ENCODE measurements at places on chromosomes 3 and 15.

DNA sequence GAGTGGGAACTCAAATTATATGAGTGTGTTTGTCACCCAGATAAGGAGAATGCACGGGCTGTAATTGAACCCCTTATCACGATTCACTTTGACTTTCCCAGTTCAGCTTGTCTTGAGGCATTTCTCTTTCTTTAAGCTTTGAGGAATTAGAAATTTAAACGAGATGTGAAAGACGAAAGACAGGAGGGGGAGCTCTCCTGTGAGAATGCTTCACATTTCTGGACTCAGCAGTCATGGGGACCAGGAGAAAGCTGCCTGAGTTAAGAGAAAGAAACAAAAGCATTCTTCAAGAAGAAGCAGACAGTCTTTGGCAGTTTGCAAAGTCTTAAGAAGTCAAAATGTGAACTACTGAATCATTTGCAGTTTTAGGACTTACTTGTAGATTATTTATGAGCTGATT is 205.6 kb downstream of the NECTIN3 start:
- peak; percentile 50 for DNase-seq

DNA sequence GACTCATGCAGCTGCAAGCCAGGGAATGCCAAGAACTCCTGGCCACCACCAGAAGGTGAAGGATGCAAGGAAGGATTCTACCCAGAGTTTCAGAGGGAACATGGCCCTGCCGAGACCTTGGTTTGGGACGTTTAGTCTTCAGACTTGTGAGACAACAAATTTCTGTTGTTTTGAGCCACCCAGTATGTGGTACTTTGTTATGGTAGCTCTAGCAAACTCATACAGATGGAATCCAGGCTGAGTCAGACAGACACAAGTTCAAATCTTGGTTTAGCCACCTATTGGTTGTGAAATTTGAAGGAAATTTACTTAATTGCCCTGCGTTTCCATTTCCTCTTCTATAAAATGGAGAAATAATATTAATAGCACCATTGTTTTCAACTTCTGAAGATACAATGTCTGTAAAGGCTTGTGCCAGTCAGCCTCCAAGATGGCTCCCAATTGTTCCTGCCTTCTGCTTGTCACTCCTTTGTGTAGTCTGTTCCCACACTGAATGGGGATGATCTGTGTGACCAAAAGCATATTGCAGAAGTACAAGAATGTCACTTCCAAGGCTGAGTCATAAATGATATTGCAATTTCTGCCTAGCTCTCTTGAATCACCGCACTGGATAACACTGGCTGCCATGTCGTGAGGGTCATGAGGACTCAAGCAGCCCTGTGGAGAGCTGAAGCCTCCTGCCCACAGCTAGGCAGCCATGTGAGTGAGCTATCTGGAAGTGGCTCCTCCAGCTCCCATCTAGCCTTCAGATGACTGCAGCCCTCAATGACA is 223.5 kb upstream of the PROK2 start:
- peak; percentile 48 for DNase-seq

- no peak for DNase-seq
Observed at GRCh38 chr3:105829229-105829628, 39.6 kb downstream of the CBLB start.

DNA sequence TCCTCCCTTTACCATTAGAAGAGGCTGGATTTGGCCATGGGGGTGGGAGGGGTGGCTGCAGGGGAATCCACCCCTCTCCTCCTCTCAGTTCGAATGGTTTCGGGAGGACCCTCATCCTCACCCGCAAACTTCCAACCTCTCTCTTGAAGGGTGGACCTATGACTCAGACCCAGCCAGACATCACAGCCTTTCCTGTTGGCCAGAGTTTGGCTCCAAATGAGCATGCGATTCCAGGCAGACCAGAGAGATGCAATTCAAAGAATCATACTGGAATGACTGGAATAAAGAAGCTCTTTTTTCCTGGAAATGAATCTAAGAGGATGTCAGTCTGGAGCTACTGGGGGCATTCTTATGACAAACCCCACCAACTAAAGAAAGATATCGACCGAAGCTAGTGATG is 516.7 kb upstream of the MDFIC2 start:
- DNase-seq: peak; percentile 89

DNA sequence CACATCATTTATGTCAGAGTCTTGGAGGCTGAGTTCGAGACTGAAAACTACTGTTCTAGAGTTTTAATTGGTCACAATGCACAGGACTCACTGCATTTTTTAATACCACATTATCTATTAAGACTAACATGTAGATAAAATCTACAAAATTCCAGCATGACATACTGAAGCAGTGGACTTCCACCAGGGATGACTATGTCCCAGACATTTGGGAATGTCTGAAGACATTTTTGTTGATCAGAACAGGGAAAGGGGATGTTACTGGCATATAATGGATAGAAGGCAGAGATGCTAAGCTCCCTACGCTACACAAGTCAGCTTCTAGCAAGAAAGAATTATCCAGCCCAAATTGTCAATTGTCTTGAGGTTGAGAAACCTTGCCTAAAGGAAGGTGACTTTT is 419.0 kb upstream of the TGFBR2 start:
- DNase-seq: no peak

DNA sequence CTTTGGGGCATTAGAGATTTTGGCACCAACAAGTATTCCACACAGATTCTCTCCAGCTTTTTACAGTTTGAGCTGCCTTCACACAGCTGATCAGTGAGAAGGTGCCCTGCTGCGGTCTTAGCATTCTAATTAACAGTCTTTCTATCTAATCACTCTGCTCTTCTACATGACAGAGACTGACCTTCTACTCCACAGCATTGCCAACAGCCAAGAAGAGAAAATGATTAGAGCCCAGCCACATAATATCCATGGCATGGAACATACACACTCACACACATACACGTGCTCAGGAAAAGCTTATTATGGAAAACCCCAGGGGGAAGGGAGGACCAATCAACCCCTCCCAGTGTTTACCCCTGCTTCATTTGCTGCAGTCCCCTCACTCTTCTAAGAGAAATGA is 76.1 kb upstream of the PPP2R3A start:
- DNase-seq: no peak

- DNase-seq: peak; percentile 21
Observed at GRCh38 chr3:71989165-71989564, 204.2 kb upstream of the PROK2 start.

- peak; percentile 81 for DNase-seq
Observed at GRCh38 chr15:44804298-44805046, 68.1 kb downstream of the TRIM69 start.

DNA sequence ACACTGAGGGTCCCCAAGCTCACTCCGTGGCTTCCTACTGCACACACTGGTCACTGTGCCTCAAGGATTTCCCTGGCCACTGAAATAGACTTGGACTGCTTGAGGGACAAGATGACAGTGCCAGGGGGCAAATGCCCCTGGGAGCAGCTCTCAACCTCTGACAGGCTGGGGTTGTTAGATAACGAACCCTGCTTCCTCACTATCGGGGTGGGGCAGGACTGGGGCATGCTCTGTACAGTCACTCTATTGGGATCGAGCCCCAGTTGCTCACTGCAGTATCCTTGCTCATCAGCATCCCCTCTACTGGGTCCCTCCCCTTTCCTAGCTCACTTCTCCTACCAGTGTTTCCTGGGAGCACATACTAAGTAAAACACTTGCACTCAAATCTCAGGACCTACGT is 610.8 kb downstream of the NTRK3 start:
- DNase-seq: no peak

DNA sequence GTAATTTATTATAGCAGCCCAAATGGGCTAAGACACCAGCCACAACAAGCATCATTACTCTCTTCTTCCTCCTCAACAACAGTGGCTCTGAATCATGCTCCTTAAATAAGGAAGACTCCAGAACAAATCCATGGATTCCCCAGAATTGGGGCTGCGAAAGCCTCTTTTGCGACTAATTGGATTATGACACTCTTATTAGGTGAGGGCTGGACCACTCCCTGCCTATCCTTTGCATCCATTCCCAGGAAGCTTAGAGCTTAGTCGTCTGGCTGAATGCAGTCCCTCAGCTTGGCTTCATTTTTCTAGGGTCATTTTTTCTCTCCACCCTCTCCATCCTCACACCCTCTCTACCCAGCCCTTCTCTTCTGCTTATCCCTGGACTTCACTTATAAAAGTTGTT is 227.7 kb downstream of the ZNF621 start:
- DNase-seq: no peak

- peak; percentile 19 for DNase-seq
Observed at GRCh38 chr3:45223889-45224727, 2.0 kb downstream of the TMEM158 start.

DNA sequence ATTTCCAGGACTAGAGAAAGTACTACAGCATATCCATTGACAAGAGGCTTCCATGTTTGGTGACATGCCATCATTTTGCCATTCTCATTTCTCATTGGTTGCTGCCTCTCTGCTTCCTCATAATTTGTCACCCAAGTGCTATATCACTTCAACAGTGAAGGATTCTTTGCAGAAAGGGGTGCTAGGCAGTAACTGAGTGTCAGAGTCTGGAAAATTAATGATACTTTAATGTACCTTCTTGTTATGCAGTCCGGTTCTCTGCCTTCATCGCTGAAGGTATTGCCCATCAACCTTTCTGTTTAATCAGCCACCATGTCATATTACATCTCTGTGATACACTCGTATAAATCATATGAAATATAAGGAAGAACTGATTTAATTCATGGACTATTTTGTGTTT is 550.3 kb downstream of the ROBO2 start:
- no peak for DNase-seq

GRCh38 chr3:58560771-58561311 is 16.4 kb downstream of the FAM107A start:
- peak; percentile 95 for DNase-seq

DNA sequence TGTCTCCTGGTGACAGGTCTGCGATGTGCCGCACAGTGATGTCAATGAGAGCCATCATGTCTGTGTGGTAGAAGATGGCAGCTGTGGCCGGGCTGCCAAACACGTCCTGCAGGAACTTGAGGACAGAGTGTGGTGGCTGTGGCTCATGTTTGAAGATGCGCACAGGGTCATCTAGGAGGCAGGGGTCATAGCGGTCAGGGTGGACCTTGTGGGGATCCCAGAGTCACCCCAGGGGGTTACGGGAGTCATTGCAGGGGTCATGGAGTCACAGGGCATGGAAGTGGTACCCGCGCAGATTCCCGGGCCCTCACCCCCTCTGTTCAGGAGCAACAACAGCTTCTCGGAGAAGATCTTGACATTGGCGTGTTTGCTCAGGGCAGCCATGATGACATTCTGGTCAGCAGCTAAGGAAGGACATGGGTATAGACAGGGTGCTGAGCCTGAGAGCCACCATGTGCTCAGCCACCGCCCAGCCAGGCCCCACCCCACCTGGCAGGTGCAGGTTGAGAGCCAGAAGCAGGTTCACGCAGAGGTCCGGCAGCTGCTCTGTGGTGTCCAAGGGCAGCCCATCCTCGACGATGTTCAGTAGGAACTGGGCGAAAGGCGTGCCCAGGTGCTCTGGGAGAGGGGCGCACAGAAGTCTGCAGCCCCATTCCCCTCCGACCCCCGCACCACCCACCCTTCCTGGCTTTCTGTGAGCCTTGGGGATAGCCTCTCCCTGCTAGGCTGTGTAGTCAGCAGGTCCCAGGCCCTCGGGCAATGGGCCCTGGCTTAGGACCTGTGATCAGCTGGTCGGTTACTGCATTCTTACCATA is 6.9 kb downstream of the NCKIPSD start:
- DNase-seq: no peak

DNA sequence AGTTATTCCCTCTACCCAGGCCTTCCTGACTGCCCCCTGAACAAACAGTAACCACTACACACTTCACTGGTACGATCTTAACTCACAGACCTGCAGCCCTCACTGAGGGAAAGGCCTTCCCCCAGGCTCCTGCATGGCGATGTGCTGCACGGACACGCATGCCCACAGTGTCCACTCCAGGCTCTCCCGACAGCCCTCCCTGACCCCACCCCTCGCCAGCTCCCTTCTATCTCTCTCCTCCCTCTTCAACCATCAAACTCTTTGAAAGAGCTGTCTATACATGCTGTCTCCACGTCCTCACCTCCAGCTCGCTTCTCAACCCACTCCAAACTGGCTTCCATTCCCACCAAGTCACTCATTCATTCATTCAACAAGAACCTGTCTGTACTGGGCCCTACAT is 3.9 kb downstream of the SCN5A start:
- no peak for DNase-seq

GRCh38 chr3:181683563-181683962 is 28.2 kb upstream of the SOX2 start:
- no peak for DNase-seq

All from fibroblast of pulmonary artery (primary cell).